Stimulated activated CD8-positive, alpha-beta memory T cell treated with anti-CD3 and anti-CD28 coated beads, Interleukin-15, amount 100 ng/mL, for 1 hour (primary cell): ENCODE measurements at places on chromosomes 5 and 9.

GRCh38 chr5:154364771-154365170, 81.0 kb upstream of the SAP30L start:
- no peak for DNase-seq

- no peak for DNase-seq
Observed at GRCh38 chr9:19895006-19895405, 106.2 kb upstream of the SLC24A2 start.

DNA sequence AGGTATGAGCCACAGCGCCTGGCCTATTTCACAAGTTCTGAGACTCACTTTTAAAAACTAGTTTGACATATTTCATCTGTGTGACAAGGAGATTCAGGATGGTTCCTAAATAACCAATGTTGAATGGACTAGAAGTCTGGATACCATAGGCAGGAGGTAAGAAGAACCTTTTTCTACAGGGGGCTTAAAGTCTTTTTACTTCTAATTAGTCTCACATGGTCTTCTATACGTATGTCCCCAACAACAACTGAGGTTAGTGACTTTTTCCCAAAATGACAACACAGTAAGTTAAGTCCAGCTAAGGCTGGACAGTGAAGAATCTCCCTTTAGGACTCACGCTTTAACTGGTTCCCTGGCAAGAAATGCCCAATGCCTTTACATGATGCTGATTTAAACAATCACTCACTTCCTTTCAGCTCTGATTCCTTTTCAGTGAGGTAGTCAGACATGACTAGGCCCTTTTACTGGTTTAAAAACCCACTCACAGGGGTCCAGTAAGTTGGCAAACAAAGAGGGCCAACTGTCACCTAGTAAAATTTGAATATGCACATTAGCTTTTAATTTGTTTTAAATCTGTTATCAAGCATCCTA, 12.1 kb upstream of the HAUS6 start:
- DNase-seq, result no peak

DNA sequence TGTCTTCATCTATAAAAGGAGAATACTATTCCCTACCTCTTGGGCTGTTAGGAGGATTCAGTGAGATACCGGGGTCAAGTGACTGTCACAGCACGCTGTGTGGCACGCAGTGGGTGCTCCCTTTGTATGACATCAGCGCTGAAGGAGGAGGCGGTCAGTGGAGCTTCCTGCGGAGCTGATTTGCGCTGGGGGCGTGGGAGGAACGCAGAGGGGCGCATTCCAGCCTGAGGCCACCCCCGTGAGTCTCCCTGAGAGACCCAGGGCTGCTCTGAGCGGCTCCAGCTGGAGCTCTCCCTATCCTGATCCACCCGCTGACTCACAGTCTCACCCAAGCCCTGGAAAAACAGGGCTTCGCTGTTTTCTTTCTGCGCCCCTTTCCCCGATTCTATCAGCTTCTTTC, 24.3 kb upstream of the NEURL1B start:
- DNase-seq, result no peak

- DNase-seq, result no peak
Observed at GRCh38 chr9:82549174-82549821, 513.6 kb downstream of the RASEF start.

DNA sequence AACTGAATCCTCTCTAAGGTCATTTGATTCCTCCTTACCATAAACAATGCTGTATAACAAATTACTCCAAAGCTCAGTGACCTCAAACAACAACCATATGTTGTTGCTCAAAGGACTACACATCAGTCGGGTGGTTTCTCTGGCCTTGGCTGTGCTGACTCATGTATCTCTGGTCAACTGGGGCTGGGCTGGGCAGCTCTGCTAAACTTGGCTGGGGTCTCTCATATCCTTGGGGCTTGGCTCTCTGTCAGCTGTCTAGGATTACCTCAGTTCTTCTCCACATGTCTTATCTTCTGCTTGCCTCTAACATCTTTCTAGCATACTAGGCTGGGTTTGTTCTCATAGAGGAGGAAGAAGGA, 86.4 kb downstream of the GALNT10 start:
- DNase-seq, result no peak

- no peak for DNase-seq
Observed at GRCh38 chr5:100789694-100790093, 113.4 kb downstream of the ST8SIA4 start.

GRCh38 chr5:59207401-59207800, 624.5 kb downstream of the RAB3C start:
- DNase-seq, result no peak

DNA sequence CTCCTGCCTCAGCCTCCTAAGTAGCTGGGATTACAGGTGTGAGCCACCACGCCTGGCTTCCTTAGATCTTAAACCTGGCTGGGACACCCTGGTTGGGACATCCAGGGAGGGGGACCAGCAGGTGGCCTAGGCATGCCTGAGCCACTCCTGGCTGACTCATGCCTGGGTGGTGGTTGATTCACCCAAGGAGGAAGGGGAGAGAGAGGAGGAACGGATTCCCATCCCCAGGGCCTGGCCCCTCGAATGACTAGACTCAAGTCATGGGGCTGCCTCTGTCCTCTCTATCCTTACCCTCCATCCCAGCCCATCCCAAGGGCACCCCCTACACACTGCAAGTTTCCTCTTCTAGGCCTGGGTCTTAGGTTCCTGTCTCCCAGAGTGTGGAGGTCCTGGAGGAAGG, 12.7 kb downstream of the EEIG1 start:
- DNase-seq, result no peak

DNA sequence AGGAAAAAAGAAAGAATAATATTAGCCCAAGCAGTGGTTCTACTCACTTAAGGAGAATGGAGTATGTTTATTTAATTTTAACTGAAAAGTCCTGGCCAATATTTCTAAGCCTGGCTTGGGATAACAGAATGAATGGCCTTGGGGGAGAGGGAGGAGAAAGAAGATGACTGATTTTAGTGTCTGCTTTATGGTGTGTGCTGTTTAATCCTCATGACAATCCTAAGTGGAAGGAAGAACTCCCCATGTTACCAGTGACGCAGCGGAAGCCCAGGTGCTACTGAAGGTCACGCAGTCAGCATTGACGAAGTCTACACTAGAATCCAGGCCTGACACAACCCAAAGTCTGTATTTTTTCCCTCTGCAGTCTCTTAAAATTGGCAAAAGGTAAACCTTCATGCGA, 50.5 kb downstream of the PALM2AKAP2 start:
- no peak for DNase-seq

DNA sequence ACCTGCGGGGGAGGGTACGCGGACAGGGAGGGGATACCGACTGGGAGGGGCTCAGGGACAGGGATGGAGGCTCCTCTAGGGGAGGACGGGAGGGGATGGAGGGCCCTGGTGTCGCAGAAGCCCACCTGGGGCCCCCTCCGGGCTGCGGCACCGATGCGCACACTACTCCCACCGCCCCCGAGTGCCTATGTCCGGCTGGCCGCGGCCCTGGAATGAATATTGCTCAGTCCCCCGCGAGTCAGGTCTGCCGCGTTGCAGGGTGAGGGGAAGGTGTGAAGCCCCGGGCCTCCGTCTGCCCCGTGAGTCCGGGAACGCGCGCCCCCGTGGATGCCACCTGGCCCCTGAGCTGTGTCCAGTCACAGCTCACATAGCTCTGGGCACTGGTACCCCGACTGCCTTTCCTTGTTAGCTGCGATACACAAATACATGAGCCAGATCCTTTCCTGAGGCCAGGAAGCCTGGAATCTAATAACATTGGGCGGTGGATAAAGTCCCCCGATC, 44.5 kb upstream of the PRSS3 start:
- DNase-seq, result no peak

DNA sequence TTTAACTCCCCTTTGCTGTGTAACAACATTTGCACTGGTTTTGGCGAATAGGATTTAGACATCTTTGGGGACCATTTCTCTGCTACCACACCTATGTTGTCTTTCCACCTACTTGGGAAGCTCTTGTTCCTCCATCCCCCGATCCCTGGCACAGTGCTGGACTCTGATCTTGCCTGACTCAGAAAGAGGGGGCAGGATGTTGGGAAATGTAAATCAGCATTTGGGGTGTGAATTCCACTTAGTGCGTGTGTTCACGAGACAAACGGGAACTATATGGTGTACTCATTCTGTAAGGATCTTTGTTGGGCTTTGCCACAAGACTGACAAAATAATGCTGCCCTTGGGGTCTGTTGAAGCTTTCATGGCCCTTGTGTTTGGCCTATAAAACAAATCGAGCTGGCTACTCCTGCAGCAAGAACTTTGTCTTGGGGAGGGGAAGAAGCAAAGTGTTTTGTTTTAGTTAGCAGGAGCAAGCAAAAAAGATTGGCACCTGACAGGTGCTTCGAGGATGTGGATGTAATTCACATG, 18.5 kb downstream of the TMEM268 start:
- no peak for DNase-seq

- DNase-seq, result no peak
Observed at GRCh38 chr9:123120953-123121352, 87.5 kb downstream of the GPR21 start.

- DNase-seq, result no peak
Observed at GRCh38 chr5:173835661-173836060, 52.5 kb upstream of the CPEB4 start.

DNA sequence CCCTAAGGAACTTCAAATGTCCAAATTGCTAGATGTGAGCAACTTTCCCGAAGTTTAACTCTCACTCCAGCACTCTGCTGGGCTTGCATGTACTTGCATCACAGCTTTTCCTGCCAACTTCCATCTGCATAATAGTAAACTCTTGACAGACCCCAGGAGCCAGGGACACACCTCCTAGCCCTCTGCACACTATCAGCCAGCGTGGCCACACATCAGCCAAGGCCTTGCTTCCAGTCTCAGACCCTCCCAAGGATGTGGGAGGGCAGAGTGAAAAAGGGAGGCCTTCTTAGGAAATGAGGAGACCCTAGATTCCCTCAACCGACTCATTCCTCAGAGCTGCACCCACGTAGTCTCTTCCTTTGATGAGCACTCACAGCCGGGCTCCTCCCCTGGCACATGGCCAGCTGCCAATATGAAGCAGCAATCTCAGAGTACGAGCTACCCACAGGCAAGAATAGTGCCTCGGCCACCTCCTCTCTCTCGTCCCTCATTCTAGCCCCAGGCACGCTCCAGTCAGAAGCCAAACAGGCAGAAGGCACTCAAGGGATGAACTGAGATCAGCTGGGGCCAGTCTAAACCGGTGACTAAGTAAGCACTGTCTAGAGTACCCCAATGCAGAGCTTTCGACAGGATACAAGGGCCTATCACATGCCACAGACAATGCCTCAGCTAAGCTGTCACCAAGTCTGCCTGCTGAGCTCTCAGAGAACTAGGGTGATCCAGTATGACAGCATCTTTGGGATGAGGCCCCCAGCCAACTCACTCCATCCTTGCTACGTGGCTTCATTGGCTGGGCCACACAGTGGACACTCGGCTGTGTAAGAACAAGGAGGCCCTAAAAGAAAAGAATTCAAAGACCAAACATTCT, 2.3 kb downstream of the P4HA2 start:
- no peak for DNase-seq

GRCh38 chr5:39195198-39195826, 24.1 kb downstream of the FYB1 start:
- DNase-seq, result no peak

- DNase-seq, result no peak
Observed at GRCh38 chr9:116278326-116278725, 124.7 kb downstream of the PAPPA start.

- no peak for DNase-seq
Observed at GRCh38 chr5:57468481-57469163, 14.0 kb downstream of the ACTBL2 start.

- no peak for DNase-seq
Observed at GRCh38 chr5:134784946-134785620, 26.5 kb downstream of the DDX46 start.

DNA sequence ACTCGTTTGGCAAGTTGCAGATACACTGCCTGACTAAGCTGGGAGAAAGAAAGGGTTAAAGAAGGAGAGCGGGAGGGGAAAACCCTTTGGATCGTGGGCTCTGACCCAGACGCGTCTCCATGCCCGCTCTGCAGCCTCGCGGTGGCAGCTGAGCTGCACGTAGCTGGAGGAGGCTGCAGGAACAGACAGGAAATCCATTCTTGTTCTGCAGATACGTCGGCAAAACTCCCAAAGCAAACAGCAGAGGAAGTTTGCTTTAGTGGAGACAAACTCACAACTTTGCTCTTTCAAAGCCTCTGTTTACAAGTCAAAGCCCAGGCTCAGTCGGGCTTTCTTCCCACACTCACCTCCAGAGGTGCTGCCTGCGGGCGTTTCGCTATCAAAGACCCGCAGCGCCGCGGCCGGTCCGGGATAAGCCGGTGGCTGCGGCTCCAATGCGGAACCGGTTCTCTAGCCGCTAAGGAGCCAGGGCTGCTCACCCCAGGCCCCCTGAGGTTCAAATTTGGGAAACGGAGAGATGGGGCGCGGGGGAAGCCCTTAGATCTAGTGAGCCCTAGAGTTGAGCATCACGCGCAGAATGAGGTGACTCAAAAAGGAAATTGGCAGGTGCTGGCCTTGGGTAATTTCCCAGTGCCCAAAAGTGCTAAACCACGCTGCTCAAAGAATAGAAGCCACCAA, 60.7 kb downstream of the MAT2B start:
- DNase-seq, result no peak

DNA sequence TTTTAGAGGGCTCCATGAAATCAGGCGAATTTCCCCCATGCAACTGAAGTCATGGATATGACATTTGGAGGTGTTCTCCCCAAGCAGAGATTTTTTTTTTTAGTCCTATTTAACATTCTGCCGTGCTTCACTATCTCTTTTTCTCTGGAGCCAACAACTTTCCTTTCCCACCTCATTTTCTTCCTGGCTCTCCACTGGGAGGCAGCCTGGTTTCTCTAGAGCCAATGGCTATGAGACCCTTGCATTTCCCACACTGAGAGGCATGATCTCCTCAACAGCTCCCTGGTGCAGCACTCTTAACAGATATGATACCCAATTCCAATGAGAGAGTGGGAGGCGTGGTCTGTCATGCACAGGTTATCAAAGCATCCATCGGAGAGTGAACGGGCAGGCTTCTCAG, 310.8 kb downstream of the DRD1 start:
- DNase-seq, result no peak

DNA sequence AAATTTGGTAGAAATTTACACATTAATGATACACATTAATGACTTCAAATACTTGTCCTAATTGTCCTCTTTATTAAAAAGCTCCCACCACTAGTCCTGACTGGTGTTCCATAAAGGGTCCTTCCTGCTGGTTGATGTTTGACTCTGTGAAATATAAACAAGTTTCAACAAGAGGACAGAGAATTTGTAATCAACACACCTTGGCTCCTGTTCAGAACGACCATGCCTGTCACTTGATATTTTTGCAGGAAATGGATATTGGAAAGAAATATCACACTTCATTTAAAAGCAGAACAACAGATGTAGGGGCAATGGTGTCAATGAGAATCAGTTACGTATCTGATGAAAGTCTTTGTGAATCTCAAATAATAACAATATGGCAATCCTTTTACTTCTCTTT, 211.7 kb downstream of the ENC1 start:
- no peak for DNase-seq

DNA sequence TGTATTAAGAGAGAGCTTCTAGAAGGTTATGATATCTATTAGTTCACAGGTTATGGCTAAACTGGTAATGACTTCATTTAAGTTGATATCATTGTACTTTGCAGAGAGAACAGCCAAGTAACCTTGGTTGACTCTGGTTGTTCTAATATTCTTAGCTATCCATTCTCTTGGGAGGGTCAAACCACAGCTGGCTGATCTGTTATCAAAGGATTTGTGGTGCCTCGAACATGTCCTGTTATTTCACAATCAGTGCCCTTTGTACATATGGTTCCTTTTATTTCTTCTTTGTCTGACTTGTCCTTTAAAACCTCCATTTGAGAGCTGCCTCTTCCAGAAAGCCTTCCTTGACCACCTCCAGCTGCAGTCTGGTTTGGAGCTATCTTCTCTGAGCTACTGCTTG, 61.7 kb downstream of the PDE8B start:
- no peak for DNase-seq

- DNase-seq, result no peak
Observed at GRCh38 chr9:72390907-72391306, 25.9 kb upstream of the ZFAND5 start.

GRCh38 chr5:140131967-140132409, 6.3 kb downstream of the IGIP start:
- DNase-seq, result no peak
